ENCODE measurements at places on chromosomes 2 and 18.

- no peak for DNase-seq
Measured at GRCh38 chr18:50091509-50092244, 103.3 kb downstream of the MYO5B start.

GRCh38 chr2:19736191-19736831 is 165.5 kb downstream of the TTC32 start:
- no peak for DNase-seq

- no peak for DNase-seq
Measured at GRCh38 chr18:8625461-8626092, 16.3 kb downstream of the RAB12 start.

- no peak for DNase-seq
Measured at GRCh38 chr18:46891742-46892214, 25.5 kb downstream of the PIAS2 start.

DNA sequence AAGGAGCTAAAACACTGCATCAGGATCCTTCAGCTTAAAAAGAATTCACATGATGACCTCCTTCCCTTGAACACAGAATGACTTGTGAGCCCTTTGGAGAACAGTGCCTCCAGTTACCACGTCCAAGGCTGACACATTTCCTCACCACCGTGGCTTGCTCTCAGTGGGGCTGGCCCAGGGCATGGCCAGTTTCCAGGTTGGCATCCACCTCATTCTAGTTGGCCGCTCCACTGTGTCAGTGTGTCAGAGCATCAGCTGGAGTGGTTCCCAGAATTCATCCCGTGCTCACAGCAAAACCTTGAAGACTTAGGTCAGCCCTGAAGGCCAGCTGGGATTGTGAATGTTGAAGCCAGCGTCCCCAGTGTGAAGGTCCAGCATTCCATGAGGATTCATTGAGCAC is 158.5 kb downstream of the INSIG2 start:
- peak; percentile 89 for DNase-seq

- no peak for DNase-seq
Measured at GRCh38 chr2:37790019-37790418, 118.6 kb upstream of the CDC42EP3 start.

DNA sequence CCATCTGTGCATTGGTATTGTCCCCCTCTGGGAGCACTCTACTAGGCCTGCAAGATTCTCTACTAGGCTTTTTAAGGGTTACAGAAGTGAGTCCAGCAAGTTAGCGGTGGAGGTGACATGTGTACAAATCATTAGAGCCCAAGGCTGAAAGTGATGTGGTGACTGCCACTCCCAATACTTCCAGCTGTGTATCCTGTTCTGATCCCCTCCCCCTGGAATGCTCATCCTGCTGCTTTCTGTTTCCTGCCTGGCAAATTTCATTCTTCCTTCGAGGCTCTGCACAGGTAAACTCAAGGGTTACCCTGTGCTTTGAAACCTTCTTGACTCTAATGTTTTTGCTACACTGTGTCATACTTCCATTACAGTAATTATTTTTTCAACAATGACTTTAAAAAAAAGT is 258.5 kb upstream of the REV1 start:
- no peak for DNase-seq

DNA sequence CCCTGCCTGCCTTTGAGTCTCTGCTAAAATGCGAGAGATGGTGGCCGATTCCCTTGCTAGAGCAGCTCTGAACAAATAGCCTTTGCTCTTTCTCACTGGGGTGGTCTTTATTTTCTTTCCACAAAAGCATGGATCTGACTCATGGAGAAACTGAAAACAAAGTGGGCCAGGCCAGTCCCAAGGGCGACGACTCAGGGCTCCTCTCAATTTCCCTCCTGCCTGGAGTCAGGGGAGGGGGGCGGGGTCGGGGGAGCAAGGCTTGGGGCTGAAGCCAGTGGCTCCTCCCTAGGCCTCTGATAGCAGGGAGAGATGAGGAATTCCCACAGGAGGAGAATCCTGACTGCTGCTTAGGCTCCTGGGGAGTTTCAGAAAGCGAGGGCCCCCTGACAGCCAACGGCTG is 17.1 kb upstream of the IL1R2 start:
- DNase-seq: no peak

DNA sequence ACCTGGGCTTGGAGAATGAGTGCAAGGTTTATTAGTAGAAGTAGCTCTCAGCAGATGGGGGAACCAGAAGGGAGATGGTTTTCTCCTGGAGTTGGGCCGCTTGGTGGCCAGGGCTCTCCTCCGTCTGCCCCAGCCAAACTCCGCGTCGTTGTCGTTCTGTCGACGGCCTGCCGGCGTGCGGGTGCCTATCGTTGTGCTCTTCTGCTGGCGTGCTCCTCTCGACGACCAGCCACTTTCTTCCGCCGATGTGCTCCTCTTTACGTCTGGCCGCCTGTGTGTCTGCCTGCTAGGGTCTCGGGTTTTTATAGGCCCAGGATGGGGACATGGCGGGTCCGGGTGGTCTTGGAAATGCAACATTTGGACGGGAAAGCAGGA is 119.1 kb downstream of the BMPR2 start:
- DNase-seq: no peak

GRCh38 chr2:39217192-39217550 is 26.6 kb downstream of the CDKL4 start:
- DNase-seq: no peak

- DNase-seq: no peak
Measured at GRCh38 chr2:221482666-221483455, 89.2 kb downstream of the EPHA4 start.

DNA sequence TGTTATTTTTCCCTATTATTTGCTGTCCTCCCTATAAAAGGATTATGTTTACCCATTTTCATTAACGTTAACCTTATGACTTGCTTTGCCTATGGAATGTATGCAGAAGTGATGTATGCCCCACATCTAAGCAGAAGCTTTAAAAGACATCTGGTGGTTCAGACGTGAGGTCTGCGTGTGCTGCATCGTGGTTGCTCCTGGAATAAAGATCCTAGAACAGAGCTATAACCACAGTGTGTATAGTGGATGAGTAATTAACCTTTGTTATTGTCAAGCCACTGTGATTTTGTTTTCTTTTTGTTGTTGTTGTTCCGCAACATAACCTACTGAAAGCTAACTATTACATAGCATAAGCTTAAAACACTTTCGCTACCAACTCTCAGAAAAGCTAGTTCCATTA is 20.9 kb upstream of the CFAP36 start:
- DNase-seq: no peak

GRCh38 chr2:39871291-39871761 is 92.3 kb upstream of the THUMPD2 start:
- peak; percentile 76 for DNase-seq

GRCh38 chr2:219253753-219254589 is at the start of gene TUBA4A:
Gene TUBA4A (minus strand): TSS chr2:219253918. CDS start chr2:219253858, 60 bp downstream.
- DNase-seq: no peak

- peak; percentile 59 for DNase-seq
Measured at GRCh38 chr2:40095000-40095399, 315.9 kb upstream of the THUMPD2 start.

DNA sequence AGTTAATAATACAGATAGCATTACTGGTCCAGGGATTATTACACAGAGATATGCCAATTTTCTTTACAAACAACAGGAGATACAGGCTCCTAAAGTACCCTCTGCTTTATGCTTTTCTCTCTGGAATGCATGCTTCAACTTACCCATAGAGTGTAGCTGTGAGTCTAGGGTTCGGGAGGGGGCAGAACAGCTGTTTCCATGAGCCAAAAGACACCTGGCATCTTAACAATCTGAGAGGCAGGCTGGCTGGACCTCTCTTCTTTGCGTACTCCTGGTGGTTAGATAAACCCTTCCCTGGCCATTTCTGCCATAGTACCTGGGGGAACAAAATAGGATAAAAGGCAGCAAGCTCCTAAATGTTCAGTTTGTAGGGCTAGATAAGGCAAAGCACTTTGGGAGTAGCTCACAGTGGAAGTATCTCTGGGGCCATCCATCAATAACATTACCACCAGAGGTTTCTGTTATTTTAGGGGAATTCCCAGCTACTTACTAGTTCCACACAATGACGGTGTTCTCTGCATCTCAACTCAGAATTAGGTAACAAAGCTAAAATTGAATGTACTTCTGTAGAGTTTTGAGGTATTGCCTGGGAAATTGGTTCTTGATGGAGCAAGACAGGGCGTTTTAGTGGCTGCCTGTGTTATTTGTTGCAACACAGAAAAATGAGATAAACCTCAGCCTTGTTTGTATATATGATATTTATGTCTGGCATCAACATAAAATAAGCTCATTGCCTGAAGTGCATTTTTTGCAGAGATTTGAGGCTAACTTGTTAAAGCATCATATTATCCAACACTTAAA is 6.2 kb upstream of the CCDC85A start:
- DNase-seq: no peak

DNA sequence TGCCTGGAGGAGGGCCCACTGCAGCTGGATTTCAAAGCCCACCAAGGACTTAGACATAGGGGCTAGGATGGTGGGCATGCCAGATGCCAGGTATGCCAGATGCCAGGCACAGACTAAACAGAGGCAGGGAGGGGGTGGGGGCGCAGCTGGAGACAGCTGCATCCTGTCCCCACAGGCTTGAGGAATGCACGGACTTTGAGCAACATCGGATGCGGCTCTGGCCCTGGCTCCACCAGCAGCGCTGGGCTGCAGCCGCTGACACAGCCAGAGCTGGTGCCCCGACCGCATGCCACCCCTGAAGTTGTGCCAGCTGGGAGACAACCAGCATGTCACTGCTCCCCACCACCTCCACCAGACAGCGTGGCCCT is 39.5 kb downstream of the AQP12A start:
- DNase-seq: no peak

DNA sequence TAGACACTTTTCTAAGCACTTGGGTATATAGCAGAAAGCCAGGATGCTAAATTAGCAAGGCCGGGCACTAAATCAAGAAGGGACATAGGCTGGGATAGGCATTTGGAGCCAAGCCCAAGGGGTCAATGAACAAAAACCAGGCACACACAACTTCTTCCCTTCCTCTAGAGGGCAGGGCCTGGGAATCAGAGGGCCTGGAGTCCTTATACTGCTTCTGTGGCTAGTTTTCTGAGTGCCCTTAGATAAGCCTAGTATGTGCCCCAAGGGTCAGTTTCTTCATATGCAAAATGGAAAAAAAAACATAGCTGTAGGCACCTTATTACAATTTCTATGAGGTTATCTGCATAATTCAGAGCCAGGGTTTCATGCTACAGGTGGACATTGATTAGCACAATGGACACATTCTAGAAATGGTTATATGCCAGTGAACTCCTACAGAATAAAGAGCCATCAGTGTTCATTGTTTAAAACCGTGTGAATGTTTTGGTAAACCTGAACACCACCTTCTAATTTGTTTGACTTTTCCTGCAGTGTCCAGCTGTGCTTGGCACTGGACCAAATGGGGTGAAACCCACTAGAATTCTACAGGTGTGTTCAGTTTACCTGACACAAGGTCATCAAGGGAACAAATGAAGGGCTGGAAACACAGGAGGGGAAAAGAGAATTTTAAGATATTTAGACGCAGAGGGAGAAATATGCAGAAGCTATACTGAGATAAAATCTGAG is 49.6 kb downstream of the PAX8 start:
- DNase-seq: no peak

DNA sequence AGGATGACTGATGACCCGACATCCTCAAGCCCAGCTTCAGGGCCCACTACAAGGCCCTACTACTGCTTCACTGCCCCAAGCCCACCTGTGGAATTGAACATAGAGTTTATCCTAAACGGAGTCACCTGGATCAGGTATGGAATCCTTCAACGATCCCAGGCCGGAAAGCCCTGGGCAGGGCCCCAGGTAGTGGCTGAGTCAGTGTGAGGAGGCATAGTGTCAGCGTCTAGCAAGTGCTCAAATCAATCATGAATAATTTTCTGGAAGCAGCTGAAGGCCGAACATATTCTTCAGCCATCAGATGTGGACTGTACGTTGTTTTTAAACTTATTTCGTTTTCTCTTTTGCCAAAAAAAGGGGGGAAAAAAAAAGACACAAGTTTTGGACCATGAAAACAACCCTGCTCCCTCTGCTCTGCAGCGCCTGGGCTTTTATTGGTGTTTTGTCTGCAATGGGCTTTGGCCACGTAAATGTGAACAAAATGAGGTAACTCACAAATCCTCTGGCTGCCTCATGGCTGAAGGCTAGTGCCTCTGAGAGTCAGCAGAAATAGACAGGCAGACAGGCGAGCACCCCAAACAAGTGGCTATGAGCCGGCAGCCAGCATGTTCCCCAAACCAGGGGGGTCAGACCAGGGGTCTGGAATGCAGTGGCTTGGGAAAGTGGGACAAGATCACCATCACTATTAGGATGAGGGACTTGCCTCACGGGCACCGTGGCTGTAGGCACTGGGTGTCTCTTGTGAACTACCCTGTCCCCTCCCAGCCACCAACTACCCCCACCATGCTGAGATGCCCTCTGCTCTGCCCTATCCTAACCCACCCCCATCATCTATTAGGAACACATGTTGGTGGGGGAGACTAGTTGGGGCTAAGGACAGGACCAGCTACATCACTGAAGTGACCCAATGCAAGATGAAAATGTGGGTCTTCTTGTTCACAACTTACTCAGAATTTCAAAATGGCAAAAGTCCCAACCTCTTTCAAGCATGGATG is 51.4 kb downstream of the TTC32 start:
- no peak for DNase-seq

- DNase-seq: no peak
Measured at GRCh38 chr2:70939839-70940580, 4.3 kb downstream of the ATP6V1B1 start.

DNA sequence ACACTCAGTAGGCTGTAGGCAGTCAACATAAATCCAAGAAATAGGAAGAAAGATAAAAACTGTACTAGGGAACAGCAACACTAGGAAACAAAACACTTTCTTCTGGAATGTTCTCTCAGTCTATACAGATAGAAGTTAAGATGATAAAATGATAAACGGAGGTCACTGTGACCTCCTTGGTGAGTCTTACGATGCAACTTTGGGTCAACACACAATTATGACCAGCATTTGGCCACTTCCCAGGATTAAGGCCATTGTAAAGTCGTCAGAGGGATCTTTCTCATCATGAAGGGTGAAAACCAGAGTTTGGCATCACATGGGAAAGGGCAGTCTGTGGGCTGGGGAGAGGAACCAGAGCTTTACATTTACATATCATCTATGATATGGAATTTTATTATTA is 33.4 kb downstream of the LAMA3 start:
- no peak for DNase-seq

DNA sequence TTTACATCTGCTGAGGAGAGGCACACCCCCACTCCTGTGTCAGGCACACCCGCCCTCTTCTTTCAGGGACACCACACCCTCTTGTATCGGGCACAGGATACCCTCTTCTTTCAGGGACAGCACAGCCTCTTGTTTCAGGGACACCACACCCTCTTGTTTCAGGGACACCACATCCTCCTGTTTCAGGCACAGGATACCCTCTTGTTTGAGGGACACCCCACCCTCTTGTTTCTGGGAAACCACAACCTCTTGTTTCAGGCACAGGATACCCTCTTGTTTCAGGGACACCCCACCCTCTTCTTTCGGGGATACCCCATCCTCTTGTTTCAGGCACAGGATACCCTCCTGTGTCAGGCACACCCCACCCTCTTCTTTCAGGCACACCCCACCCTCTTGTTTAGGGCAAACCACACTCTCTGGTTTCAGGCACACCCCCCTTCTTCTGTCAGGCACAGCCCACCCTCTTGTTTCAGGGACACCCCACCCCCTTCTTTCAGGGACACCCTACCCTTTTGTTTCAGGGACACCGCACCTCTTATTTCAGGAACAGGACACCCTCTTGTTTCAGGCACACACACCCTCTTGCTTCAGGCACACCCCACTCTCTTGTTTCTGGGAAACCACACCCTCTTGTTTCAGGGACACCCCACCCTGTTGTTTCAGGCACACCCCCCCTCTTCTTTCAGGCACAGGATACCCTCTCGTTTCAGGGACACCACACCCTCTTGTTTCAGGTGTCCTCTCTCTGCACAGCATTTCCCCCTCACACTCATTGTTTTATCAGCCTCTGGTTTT is 96.2 kb downstream of the TPO start:
- no peak for DNase-seq

GRCh38 chr2:68974946-68975665 is 670 bp downstream of the GKN1 start:
- no peak for DNase-seq
